Left ventricle myocardium inferior (tissue), 1 donor: ENCODE measurements at places on chromosomes 6 and 20. TPM values are rescaled to one million over a fixed set of nuclear protein-coding genes. Genes with fewer than 3 reads are reported as not detected.

DNA sequence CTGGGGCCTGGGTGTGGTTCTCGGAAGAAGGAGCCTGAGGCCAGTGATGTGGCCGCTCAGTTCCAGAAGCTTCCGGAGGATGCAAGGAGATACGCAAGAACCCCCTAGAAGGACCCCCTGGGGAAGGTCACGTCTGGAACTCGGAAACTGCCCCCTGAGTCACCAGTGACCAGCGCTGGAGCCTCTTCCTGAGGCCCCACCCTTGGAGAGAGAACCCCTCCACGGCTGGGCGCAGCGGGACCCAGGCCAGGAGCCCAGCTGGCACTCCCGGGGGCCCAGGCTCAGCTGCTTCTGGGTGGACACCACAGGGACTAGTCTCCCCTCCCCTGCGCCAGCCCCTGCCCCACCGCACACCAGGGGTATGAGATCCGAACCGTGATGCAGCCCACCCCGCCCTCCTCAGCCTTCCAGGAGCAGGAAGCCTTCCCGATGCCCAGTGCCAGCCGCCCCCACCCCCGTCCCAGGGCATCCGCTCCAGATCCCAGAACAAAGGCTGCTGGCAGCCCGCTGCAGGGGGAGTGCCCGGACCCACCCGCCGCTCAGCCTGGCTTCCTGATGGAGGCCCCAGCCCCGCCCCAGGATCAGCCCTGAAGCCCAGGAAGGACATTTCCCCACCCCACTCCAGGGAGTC is 7.5 kb downstream of the LAMA5 start:
- no peaks in the 10 kb centered on the region for H3K27me3 ChIP-seq
- peaks cover 96% of the 10 kb centered on the region for H3K4me1 ChIP-seq
- peak overlapping the region; percentile 53 for H3K4me3 ChIP-seq

DNA sequence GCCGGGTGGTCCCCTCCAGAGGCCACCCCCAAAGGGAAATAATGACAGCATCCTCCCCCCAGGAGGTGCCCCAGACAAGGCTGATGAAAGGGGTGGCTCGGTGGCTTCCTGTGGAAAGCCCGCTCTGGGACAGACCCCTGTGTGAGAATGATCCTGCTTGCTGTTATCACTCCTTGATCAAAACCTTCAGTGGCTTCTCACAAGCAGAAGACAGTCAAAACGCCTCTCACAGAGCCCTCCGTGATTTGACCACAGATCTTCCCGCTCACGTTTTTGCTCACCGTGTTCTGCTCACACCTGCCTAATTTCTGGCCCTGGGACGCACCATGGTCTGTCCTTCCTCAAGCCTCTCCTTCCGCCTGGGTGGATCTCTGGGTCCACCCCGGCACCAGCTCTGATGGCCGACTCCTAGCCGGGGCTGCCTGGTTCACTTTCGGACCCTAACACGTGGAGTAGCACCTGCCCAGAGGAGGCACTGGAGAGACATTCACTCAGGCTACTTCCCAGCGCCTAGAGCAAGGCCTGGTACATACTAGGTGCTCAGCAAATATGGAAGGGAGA is 210.4 kb downstream of the ANKRD60 start:
- peaks cover 4% of the 10 kb centered on the region for H3K27me3 ChIP-seq
- DNase-seq: no peak
- H3K27ac ChIP-seq: peak overlapping the region; percentile 40
- H3K36me3 ChIP-seq: no peaks in the 10 kb centered on the region
- no peak overlapping the region for H3K4me3 ChIP-seq
- H3K4me1 ChIP-seq: peaks cover 37% of the 10 kb centered on the region

DNA sequence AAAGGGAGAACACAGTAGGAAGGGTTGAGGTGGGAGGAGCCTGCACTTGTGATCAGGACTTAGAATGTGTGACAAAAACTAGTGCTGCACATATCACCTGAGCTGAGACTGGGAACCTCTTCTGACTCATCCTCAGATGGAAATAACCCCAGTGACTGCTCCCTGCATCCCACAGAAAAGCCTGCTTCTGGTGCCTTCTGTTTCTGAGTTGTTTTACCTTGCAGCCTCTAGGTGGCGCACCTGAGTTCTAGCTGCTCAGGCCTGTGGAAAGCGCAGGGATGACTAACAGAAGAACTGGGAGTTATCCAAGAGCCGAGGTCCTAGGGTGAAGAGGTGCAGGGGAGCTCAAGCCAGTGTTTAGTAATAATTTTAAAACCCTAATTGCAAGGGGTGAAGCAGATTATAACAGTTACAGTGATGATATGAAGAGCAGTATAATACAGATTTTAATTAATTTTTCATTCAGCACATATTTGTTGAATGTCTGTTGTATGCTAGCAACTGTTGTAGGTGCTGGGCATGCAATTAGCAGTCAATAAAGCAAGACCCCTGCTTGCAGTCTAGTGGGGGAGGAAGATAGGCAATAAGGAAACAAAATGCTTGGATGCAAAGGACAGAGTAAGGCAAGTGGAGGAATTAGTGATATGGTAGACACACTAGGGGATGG is 302.5 kb downstream of the DHX35 start:
- DNase-seq: peak; percentile 54
- peaks cover 33% of the 10 kb centered on the region for H3K27me3 ChIP-seq
- no peaks in the 10 kb centered on the region for H3K36me3 ChIP-seq
- H3K27ac ChIP-seq: no peak overlapping the region
- H3K4me1 ChIP-seq: peaks cover 5% of the 10 kb centered on the region

- H3K36me3 ChIP-seq: peaks cover 56% of the 10 kb centered on the region
- peak; percentile 63 for DNase-seq
- peaks cover 100% of the 10 kb centered on the region for H3K4me1 ChIP-seq
- peak overlapping the region; percentile 81 for H3K4me3 ChIP-seq
- H3K27me3 ChIP-seq: no peaks in the 10 kb centered on the region
Measured at GRCh38 chr20:38158701-38159351, 6.2 kb downstream of the TGM2 start.

GRCh38 chr6:1181939-1182605 is 129.8 kb upstream of the FOXQ1 start:
- no peaks in the 10 kb centered on the region for H3K4me1 ChIP-seq
- no peak for DNase-seq
- no peaks in the 10 kb centered on the region for H3K36me3 ChIP-seq
- H3K4me3 ChIP-seq: no peak overlapping the region
- peaks cover 75% of the 10 kb centered on the region for H3K27me3 ChIP-seq
- H3K27ac ChIP-seq: no peak overlapping the region

GRCh38 chr6:40968620-40969164 is 70.3 kb downstream of the UNC5CL start:
- DNase-seq: no peak
- H3K4me3 ChIP-seq: no peak overlapping the region
- H3K4me1 ChIP-seq: no peaks in the 10 kb centered on the region
- no peaks in the 10 kb centered on the region for H3K36me3 ChIP-seq

GRCh38 chr20:11755071-11755841 is 162.4 kb upstream of the BTBD3 start:
- no peaks in the 10 kb centered on the region for H3K36me3 ChIP-seq
- no peak overlapping the region for H3K4me3 ChIP-seq
- no peaks in the 10 kb centered on the region for H3K27me3 ChIP-seq
- no peaks in the 10 kb centered on the region for H3K4me1 ChIP-seq
- H3K27ac ChIP-seq: no peak overlapping the region

- no peak for DNase-seq
- no peak overlapping the region for H3K27ac ChIP-seq
- no peaks in the 10 kb centered on the region for H3K27me3 ChIP-seq
- H3K4me3 ChIP-seq: no peak overlapping the region
Measured at GRCh38 chr6:72651967-72652956, 30.4 kb downstream of the KCNQ5 start.

- peaks cover 61% of the 10 kb centered on the region for H3K27me3 ChIP-seq
- H3K36me3 ChIP-seq: no peaks in the 10 kb centered on the region
- H3K4me3 ChIP-seq: peak overlapping the region; percentile 38
- DNase-seq: no peak
- H3K4me1 ChIP-seq: peaks cover 22% of the 10 kb centered on the region
Measured at GRCh38 chr6:27757307-27757706, 154.9 kb downstream of the OR2B2 start.

DNA sequence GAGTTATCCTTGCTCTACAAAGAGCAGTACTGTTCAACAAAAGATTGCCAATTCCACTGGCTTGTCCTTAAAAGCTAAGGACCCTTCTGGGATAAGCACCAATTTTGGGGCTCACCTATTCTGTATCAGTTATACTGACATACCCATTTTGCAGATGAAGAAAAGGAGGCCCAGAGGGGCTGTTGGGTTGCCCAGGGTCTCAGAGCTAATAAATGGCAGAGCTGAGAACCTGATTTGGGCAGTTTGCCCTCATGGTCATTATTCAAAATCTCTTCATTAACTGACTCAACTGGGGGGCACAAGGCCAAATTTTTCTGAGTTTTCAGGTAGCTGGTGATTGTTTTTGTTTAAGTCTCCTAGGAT is 31.3 kb downstream of the NSFL1C start:
- no peaks in the 10 kb centered on the region for H3K4me1 ChIP-seq
- no peak for DNase-seq
- no peak overlapping the region for H3K27ac ChIP-seq
- peaks cover 6% of the 10 kb centered on the region for H3K36me3 ChIP-seq

- DNase-seq: no peak
- no peaks in the 10 kb centered on the region for H3K36me3 ChIP-seq
- no peak overlapping the region for H3K4me3 ChIP-seq
- no peaks in the 10 kb centered on the region for H3K4me1 ChIP-seq
- H3K27ac ChIP-seq: no peak overlapping the region
Measured at GRCh38 chr6:168209420-168209819, 110.2 kb downstream of the DACT2 start.

- no peaks in the 10 kb centered on the region for H3K4me1 ChIP-seq
- H3K27me3 ChIP-seq: no peaks in the 10 kb centered on the region
- H3K36me3 ChIP-seq: no peaks in the 10 kb centered on the region
- no peak for DNase-seq
- H3K27ac ChIP-seq: no peak overlapping the region
Measured at GRCh38 chr6:95145457-95145856, 431.9 kb upstream of the MANEA start.

GRCh38 chr20:37298190-37298939 is 8.9 kb downstream of the MANBAL start:
- no peak overlapping the region for H3K27ac ChIP-seq
- peaks cover 63% of the 10 kb centered on the region for H3K4me1 ChIP-seq
- peaks cover 39% of the 10 kb centered on the region for H3K36me3 ChIP-seq

DNA sequence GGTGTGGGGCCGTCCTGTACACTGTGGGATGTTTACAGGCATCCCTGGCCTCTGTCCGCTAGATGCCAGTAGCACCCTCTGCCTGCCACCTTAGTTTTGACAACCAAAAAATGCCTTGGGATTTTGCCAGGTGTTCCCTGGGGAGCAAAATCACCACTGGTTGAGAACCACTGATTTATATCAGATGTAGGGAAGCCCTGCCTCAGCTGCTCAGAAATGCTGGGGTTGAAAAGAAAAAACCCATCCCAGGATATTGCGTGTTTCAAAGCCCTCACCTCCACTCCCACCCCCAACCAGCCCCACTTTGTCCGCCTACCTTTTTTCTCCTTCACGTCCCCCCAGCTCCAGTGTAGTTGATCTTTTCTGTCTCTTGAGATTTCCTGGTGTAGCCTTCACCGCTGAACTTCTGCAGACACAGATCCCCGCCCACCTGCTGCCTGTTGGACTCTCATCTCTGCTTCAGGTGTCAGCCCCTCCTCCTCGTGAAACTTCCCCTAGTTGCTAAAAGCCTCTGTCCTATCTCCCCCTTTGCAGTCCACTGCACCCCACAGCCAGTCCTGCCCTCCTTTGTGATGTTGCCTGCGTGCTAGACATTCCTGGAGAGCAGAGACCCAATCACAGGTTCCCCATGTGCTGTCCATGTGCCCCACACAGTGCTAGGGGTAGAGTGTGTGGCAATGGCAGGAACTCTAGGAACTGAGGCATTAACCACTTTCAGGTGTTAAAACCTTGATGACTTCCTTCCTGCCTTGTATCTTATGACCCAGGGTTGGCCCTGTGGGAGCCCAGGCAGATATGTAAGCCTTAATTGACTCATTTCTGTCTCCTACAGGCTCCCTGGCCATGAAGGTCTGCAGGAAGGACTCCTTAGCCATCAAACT is 98.9 kb downstream of the TBC1D7 start:
- no peak overlapping the region for H3K27ac ChIP-seq
- H3K27me3 ChIP-seq: no peaks in the 10 kb centered on the region
- DNase-seq: no peak
- no peak overlapping the region for H3K4me3 ChIP-seq
- peaks cover 16% of the 10 kb centered on the region for H3K4me1 ChIP-seq
- H3K36me3 ChIP-seq: peaks cover 59% of the 10 kb centered on the region

DNA sequence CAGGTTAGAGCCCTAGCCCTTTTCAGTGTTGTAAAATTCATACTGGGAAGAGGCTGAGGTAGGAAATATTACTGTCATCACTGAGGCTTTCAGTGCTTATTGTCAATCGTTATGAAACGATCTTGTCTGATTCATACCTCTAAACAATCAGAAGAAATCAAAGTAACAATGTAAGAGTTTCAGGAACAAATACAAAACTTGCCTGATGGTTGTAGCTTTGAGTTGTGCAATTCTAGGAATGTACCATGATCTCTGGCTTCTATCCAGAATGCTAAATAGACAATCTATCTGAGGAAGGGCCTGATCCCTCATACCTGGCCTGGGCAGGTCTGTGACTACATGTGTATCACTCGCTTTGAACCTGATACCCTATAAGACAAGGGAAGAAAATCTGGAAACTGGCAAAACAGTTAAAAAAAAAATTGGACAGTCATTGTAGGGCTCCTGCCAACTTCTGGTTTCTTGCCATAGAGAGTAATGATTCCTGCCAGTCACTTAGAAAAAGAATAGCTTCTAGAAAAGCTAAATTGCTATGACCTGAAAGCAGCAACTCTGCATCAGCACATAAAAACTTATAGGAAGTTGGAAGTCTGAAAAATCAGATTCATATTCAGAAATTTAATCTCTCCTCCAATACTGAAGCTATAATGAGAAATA is 234.7 kb downstream of the BTBD9 start:
- no peaks in the 10 kb centered on the region for H3K36me3 ChIP-seq
- no peaks in the 10 kb centered on the region for H3K27me3 ChIP-seq
- H3K27ac ChIP-seq: no peak overlapping the region
- H3K4me1 ChIP-seq: peaks cover 21% of the 10 kb centered on the region
- no peak overlapping the region for H3K4me3 ChIP-seq

GRCh38 chr6:42846505-42846904 is 32.9 kb upstream of the RPL7L1 start:
- no peaks in the 10 kb centered on the region for H3K27me3 ChIP-seq
- no peak overlapping the region for H3K4me3 ChIP-seq
- no peaks in the 10 kb centered on the region for H3K4me1 ChIP-seq

Gene PCED1A
- total RNA-seq: 9.4 TPM

Gene C4A
- total RNA-seq: 76.2 TPM

Gene CBFA2T2
- total RNA-seq: 10.7 TPM

Gene GABRR1
- not detected for total RNA-seq

Gene CD24
- total RNA-seq: 0.71 TPM

Gene SPTLC3
- 9.0 TPM for total RNA-seq

Gene MCHR2
- total RNA-seq: not detected

Gene PGC
- not detected for total RNA-seq

Gene ENPP3
- total RNA-seq: 0.14 TPM

Gene WFDC10B
- not detected for total RNA-seq

Gene PRDM13
- not detected for total RNA-seq

Gene SEL1L2
- total RNA-seq: 1.4 TPM

Gene CDH26
- total RNA-seq: 1.3 TPM

Gene CST7
- 0.66 TPM for total RNA-seq
